ENCODE measurements at places on chromosomes 16 and 17.

DNA sequence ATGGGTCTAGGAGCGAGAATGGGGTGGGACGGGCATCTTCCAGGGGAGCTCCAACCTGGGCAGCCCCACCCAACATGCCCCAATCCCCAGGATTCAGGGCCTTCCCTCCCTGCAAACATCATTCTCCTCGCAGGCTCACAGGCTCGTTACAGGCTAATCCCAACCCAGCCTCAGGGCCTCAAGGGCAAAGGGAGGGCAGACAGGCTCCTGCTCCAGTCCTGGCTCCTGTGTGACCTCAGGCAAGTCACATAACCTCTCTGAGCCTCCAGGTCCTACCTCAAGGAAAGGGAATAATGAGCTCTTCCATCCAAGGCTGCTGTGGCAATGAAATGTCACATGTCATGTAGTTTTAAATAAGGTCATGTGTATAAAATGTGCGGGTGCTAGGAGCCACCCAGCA lies 186.5 kb upstream of the TNRC6C start:
- DNase-seq, result no peak

DNA sequence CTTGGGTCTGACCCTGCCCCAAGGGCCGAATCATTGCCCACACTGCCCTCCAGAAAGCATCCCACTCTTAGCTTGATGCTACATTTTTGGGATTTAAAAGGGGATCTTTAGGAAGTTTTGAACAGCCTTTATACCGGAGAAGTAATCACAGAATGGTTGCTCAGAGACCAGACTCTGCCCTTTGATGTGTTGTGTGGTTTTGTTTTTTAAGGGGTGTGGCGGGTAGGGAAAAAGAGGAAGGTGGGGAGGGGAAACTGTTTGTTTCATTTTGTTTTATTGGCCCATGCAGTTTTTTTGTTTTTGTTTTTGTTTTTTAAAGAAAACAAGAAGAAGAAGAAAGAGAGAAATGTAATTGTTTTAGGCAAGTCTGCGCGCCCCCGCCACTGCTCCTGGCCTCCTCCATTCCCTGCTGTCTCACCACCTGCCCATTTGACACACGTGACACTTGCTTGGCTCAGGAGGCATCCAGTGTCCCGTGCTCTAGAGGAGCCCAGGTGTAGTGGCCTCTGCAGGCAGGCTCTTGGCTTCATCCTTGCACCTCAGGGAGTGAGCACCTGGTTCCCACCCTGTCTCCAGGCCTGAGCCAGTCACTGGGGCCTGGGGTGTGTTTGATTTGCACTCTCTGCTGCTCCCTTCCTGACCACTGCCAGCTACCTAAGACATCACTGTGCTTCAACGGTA lies 35.7 kb downstream of the GNAO1 start:
- no peak for DNase-seq

DNA sequence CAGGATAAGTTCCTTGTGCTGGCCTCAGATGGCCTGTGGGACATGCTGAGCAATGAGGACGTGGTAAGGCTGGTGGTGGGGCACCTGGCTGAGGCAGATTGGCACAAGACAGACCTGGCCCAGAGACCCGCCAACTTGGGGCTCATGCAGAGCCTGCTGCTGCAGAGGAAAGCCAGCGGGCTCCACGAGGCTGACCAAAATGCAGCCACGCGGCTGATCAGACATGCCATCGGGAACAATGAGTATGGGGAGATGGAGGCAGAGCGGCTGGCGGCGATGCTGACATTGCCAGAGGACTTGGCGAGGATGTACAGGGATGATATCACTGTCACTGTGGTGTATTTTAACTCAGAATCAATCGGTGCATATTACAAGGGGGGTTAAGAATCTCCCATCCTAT lies 5.2 kb downstream of the PDP2 start:
- no peak for DNase-seq

GRCh38 chr17:57327176-57327970 lies 71.0 kb downstream of the MSI2 start:
- DNase-seq, result no peak

- no peak for DNase-seq
These were observed 8.6 kb upstream of the PGS1 start for GRCh38 chr17:78369791-78370381.

- DNase-seq, result no peak
These were observed 52.5 kb upstream of the CLEC19A start for GRCh38 chr16:19232988-19233387.

DNA sequence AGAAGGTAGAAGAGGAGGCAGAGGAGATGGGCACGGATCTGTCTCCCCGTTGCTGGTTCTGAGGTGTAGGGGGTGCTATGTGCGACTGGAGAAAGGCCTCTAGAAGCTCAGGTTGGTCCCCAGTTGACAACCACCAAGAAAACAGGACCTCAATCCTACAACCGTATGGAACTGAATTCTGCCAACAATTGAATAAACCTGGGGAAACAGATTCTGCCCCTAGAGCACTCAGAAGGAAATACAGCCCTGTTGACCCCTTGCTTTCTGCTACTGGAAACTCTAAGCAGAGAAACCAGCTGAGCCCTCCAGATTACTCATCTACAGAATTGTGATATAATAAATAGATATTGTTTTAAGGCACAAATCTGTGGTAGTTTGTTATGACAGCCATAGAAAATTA lies 313.0 kb upstream of the GOT2 start:
- DNase-seq, result no peak

GRCh38 chr16:28524681-28525171 lies 14.0 kb downstream of the NUPR1 start:
- DNase-seq, result no peak

- DNase-seq, result no peak
These were observed 27.5 kb downstream of the KCNJ16 start for GRCh38 chr17:70102531-70102930.

DNA sequence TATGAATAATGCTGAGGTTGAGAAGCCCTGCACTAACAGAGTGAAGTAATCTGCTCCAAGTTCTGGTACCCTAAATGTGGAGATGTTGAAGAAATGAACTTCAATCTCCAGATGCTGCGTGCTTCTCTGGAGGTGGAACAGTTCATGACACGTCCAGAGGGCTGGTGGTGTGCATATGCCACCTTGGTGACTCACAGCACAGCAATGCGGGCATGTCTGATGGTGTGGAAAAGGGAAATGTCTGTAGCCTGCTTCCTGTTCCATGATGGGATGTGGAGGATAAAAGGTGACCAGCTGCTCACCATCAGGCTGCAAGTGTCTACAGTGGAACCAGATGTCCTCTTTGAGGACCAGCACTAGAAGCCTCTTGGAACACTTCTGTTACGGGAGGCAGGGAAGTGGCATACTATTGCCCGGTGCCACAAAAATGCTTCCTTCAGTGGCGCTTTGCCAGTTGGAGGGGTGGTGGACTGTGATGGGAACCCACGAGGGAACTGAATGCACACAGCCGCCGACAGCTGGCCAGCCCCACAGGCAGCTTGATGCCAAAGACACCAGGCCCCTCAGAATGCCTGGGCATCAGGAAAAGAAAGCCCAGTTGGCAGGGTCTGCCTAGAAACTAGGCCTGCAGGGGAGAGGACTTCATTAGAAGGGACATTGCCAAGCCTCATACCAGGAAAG lies 19.9 kb downstream of the SNX11 start:
- no peak for DNase-seq

- no peak for DNase-seq
These were observed 30.8 kb downstream of the BEAN1 start for GRCh38 chr16:66457888-66458287.

DNA sequence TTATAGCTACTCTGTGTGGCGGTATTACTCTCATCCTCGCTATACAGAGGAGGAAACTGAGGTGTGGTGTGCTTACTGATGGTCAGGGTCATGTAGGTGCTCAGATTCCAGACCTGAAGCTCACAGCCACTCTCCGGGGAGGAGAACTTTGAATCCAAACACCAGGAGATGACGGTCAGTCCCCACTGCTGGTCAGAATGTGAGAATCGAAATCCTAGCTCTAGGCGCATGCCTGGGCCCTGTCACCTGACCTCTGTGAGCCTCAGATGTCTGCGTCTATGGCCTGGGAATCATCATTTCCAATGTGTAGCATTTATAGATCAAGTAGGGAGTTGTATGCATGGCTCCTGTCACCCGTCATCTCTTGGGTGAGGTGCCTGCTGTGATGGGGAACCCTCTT lies 317.4 kb downstream of the SNX29 start:
- DNase-seq, result no peak

DNA sequence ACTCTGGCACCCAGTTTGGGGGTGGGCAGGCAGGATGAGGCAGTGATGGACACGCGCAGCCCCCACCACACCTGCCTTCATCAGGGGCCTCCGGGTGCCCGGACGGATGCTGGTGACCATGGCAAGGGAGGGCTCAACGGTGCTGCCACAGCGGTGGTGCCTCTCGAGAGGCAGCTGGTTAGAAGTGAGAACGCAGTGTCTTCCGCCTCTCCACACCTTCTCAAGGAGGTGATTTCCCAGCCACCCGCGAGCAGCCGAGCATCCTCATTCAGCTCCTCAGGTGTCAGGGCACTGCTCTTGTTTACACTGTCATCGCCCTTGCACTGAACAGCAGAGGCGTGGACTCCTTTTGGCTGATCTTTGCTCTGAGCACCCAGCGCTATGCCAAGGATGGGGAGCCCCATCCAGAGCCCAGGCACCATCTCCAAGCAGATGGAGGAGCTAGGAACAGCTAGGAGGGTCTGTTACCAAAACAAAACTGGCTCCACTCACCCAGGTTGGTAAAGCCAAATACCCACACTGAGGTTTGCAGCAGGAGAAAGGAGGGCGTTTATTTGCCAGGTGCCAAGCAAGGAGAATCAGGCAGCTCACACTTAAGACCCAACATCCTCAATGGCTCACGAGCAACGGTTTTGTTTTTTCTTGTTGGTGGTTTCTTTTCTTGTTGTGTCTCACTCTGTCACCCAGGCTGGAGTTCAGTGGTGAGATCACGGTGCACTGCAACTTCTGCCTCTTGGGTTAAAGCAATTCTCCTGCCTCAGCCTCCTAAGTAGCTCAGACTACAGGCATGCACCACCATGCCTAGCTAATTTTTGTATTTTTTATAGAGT lies 174.3 kb upstream of the TNRC6C start:
- no peak for DNase-seq

- DNase-seq, result peak; percentile 46
These were observed 15.0 kb upstream of the CPD start for GRCh38 chr17:30363715-30364202.

GRCh38 chr17:38451840-38452529 lies 23.7 kb downstream of the ARHGAP23 start:
- DNase-seq, result peak; percentile 88

GRCh38 chr17:40617678-40618240 lies 29.9 kb downstream of the SMARCE1 start:
- DNase-seq, result no peak

GRCh38 chr17:47266782-47267181 lies 13.2 kb downstream of the ITGB3 start:
- no peak for DNase-seq

GRCh38 chr16:17070882-17071592 lies 399.7 kb downstream of the XYLT1 start:
- DNase-seq, result no peak

GRCh38 chr16:80263181-80263823 lies 277.5 kb upstream of the DYNLRB2 start:
- DNase-seq, result no peak

GRCh38 chr17:75265614-75266315 lies 4.1 kb downstream of the MRPS7 start:
- DNase-seq, result no peak

GRCh38 chr16:89248196-89248982 lies 30.9 kb downstream of the ZNF778 start:
- DNase-seq, result no peak

DNA sequence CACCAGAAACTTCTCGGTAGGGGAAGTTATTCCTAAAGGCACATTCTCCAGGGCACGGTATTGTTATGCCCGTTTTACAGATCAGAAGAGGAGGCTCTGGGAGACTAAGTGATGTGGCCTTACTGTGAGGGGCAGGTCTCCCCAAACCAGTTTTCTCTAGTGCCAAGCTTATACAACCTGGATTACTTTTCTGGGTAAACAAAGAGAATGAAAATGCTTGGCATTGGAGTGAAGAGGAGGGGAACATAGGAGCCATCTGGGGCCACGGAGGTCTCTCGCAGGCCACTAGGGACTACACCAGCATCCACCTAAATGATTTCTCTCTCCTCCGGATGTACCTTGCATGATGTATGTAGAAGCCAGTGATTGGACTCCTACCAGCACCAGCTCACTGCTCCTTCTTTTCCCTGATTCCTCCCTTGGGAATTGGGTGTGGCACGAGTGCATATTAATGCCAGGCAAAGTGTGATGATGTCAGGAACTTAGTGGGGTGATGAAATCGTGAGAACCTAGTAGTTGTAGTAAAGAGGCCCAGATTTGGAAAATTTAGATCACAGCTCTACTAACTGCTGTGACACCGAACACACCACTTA lies 674 bp downstream of the TOM1L1 start:
- peak; percentile 36 for DNase-seq

DNA sequence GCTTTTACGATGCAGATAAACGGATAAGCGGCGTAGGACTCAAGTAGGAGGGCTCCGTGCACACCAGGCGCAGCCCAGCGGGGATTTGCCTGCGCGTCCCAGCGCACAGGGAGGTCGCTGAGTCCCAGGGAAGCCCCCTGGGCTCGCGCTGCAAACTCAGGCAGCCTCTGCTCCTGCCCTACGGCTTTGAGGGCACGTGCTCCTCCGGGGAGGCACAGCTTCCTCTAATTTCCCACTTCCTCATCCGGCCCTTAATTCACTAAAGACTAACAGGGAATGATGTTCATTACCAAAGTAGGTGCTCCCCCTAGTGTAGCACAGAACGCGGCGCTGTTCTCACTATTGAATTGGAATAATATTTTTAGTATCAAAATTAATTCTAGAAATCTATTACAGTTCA lies 825.4 kb downstream of the KCNJ18 start:
- DNase-seq, result no peak
